ENCODE measurements at places on chromosomes 13 and 19.
A peak's percentile ranks its signal among the peaks of the same experiment; 100 is the strongest.

- no peak for DNase-seq
These were observed 18.3 kb downstream of the RASA3 start for GRCh38 chr13:114114006-114114640.

GRCh38 chr19:11881151-11881800 is 6.3 kb upstream of the ZNF69 start:
- peak; percentile 76 for DNase-seq

GRCh38 chr19:38852231-38853044 is 2.7 kb upstream of the HNRNPL start:
- peak; percentile 62 for DNase-seq

- peak; percentile 12 for DNase-seq
These were observed 162.1 kb upstream of the TMTC4 start for GRCh38 chr13:100836711-100837110.

DNA sequence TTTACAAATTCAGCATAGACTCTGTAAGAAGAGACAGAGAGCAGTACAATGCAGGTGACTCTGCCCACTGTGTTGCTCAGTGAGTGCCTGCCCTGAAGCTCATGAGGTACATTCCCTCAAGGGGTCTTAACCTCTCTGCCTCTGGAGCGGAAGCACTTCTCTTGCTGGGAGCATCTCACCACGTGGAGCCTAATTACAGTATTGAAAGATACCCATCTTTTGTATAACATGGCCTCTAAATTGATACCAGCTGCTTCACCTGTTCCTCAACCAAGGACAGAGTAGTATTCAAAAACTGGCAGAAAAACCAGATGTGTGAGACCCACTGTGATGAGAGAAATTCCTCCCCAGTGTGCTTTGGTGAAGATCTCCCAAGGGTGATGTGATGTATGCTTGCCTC is 77.1 kb downstream of the SACS start:
- peak; percentile 6 for DNase-seq

GRCh38 chr19:49430678-49431329 is 5.6 kb downstream of the GFY start:
- DNase-seq, result peak; percentile 48

DNA sequence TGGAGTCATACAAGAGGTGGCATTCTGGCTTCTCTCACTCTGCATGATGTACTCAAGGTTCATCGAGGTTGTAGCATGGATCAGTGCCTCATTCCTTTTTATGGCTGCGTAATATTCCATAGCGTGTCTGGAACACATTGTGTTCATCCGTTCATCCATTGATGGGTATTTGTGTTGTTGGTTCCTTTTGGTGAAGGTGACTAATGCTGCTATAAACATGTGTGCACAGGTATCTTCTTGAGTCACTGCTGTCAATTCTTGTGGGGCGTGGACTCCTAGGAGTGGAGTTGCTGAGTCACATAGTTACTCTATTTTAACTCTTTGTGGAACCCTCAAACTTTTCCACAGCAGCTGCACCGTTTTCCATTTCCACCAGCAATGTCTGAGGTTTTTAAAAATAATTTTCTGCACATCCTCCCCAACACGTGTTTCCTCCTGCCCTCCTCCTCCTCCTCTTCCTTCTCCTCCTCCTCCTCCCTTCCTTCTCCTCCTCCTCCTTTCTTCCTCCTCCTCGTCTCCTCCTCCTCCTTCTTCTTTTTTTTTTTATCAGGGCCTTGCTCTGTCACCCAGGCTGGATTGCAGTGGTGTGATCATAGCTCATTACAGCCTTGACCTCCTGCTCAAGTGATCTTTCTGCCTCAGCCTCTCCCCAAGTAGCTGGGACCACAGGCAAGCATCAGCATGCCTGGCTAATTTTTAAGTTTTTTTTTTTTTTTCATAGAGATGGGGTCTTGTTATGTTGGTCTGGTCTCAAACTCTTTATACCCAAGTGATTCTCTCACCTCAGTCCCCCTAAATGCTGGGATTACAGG is 2.0 kb upstream of the TMEM221 start:
- no peak for DNase-seq

DNA sequence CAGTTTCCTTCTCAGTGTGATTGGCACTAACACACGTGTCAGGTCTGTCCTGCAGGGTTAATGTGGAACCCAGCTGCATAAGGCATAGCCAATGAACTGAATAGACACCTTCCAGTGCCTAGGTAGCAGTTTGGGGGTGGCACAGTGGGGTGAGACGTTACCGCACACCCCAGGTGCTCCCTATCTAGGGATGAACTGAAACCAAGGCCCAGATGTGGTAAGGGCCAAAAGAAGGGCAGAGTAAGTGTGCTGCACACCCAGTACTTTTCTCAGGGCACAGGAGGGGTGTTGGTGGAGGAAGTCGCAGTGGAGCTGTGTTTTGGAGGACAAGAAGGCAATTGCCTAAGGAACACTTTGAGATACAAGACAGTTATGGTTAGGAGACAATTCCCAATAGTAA is 317.9 kb upstream of the TSHZ3 start:
- DNase-seq, result no peak

- DNase-seq, result peak; percentile 89
These were observed 11.8 kb upstream of the CEACAM1 start for GRCh38 chr19:42540071-42540553.

DNA sequence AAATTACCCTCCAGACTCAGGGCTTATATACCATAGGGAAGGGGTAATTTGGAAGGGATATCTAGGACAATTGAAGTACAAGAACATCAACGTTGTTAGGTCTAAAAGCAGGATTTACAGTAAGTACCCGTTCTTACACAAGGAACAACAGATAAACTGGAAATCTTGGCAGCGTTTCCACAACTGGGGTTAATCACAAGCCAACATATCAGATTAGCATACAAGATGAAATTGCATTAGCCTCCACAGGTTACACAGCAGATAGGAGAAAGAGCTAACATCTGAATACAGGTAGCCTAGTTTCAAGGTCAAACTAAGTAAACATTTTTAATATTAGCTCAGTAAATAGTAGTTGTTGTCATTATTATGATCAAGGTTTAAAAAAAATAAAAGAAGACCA is 1214.0 kb upstream of the PCDH20 start:
- DNase-seq, result peak; percentile 52

DNA sequence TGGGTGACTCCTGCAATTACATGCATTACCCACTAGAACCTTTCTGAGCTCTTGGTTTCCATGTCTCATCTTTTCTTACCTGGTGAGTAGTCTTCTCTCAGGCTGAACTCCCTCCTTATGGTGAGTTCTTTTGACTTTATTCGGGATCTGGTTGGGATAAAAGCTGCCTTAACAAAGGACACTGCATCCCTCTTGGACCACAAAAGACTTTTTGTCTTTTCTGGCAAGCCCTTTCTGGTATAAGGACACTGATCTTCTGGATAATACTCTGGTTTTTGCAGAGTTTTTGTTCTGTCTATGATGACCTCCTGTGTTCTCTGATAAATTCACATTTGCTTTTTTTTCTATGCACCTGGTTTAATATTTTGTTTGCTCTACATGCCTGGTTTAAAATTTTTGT is 66.7 kb downstream of the SLITRK1 start:
- DNase-seq, result no peak

DNA sequence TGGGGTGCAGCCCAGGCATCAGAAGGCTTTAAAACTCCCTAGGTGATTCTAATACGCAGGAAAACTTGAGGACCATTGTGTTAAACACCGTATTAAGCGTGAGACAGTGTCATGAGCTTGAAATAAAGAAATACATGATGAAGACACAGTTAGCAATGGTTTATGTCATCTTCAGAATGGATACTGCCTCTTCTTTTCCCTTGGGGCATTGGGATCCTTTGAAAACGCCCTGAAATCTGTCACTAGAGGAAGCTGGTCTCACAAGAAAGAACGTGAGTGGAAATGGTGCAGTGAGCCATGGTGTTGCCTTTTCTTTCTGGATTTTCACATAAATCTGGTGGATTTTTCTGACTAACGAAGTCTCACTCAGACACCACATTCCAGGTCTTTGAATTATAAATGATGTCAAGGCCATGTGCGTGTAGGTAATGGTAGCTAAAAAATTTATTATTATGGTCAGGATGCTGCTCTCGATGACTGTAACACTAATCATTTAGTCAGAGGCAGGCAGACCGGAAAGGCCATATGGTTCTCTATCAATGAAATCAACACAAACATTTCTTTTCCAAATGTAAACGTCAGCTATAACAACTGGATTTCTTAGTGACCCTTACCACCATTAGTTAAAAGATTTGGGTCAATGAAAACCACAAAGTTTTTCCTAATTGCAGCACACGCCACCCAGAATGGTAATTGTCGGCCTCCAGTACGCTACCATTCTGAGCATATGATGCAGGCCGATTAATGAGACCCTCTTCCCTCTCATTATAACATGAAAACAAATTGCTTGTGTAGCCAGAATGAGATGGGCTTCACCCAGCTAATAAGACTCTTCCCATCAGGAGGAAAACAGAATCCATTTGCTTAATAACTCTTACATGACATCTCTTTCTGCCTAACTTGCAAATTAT is 105.6 kb downstream of the SLC7A1 start:
- no peak for DNase-seq

GRCh38 chr13:45623516-45624090 is 8.1 kb upstream of the ERICH6B start:
- peak; percentile 6 for DNase-seq

- peak; percentile 64 for DNase-seq
These were observed 45.3 kb downstream of the UFM1 start for GRCh38 chr13:38394777-38395496.

DNA sequence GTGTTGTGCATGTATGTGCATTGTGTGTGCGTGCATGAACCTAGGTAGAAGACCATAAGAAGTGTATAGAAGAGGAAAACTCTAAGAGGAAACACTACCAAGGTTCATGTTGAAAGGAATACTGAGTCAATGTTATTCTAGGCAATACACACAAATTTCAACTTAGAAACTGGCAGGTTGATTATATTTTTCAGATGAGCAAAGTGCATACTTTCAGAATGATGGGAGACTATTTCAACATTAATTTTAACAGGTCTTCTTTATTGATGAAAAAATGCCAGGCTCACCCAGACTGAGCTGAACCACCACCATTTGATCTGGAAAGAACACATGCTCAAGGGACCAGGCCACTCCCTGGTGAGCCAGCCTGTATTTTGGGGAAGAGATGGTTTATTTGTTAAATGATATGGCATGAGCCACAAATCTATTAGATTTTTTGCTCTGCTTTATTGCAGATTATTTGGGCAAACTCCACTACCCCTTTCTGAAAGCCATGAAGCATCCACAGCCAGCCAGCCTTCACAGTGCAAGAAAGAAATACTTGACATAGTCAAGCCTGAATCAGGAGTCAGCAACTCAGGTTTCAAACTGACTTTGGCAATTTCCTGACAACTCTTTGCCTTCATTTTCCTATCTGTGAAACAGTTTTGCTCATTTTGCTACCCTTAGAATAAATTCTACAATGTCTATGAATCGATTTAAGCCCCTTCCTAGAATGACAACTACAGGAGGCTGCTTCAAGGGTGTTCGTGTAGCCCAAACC is 368.9 kb downstream of the COG6 start:
- DNase-seq, result no peak

All from NCI-H69 (cell line).